ENCODE measurements at places on chromosomes 11 and 22.

DNA sequence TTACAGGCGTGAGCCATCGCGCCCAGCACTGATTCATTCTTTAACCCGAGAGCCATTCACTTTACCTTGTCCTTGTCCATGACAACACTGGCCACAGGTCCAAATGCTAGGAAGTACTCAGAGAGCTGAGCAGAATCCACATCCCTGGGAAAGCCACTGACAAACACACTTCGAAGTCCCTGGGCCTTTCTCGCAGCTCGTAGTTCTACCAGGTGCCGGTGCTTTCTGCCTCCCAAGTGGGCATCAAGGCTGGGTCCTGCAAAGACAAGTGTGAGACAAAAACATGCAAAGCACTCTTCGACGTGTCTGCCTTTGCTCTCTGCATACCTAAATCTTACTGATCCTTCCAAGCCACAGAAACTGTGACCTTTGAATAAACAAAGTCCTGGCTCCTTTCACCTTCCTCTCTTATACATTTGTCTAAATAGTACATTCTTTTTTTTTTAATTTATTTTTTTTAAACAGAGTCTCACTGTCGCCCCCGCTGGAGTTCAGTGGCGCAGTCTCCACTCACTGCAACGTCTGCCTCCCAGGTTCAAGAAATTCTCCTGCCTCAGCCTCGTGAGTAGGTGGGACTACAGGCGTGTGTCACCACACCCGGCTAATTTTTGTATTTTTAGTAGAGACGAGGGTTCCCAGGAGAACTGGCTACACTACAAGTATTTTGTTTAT is 2.2 kb downstream of the TUT1 start:
- DNase-seq, result peak; percentile 40

DNA sequence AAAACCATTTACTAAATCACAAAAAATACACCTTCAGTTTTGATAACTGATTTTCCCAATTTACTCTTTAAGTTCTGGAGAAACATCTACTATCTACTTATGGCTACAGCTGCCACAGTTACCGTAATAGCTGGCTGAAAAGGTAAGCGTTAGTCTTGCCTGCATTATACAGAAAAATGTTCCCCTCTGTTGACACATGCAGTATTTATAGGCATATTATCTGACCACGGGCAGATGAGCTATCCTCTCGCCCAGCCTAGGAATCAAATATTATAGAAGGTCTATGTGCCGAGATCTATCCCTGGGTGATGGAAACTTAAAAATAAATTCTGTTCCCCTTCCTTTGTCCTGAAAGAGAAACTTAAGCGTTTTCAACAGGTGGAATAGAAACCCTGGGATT is 283.8 kb downstream of the CADM1 start:
- no peak for DNase-seq

GRCh38 chr11:98565311-98565710 is 455.4 kb upstream of the CNTN5 start:
- DNase-seq, result no peak

- no peak for DNase-seq
These were observed 925.7 kb upstream of the CCDC90B start for GRCh38 chr11:84211896-84212295.

GRCh38 chr11:118757876-118758399 is 33.0 kb downstream of the DDX6 start:
- no peak for DNase-seq

DNA sequence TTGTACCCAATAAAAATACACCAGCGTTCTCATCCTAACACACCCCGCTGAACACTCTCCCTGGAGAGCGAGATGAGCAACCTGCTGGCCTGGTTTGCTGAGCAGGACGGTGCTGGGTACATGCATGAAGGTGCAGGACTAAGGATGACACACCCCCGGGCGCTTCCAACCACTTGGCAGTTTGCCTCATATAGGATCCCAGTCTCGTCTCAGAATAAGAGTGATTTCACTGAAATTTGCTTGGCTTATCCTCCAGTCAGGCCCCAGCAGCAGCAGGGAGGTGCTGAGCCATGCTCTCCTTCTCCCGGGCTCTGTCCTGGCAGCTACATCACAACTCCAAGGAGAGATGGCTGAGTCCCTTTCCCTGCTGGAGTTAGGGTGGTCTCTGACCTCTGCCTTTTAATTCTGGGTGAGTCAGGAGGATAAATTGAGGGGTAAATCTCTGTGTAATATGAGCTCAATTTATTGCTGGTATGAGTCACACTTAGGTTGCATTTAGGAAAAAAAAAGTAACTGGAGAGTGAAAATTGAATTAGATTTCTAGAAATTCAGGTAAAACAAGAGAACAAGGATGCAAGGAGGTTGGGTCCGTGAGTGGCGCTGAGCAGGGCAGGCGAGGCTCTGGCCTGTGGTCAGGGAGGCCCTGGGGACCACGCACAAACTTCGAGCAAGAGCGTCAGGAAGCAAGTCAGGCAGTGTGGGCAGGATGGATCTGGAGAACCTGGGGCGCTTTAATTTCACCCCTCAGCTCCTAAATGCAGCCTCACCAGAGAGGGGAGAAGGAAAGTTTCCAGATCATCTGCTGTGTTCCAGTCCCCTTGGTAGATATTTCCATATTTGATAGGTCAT is 974.0 kb downstream of the TBC1D22A start:
- DNase-seq, result no peak

- no peak for DNase-seq
These were observed 39.7 kb downstream of the ACAT1 start for GRCh38 chr11:108160970-108161566.

DNA sequence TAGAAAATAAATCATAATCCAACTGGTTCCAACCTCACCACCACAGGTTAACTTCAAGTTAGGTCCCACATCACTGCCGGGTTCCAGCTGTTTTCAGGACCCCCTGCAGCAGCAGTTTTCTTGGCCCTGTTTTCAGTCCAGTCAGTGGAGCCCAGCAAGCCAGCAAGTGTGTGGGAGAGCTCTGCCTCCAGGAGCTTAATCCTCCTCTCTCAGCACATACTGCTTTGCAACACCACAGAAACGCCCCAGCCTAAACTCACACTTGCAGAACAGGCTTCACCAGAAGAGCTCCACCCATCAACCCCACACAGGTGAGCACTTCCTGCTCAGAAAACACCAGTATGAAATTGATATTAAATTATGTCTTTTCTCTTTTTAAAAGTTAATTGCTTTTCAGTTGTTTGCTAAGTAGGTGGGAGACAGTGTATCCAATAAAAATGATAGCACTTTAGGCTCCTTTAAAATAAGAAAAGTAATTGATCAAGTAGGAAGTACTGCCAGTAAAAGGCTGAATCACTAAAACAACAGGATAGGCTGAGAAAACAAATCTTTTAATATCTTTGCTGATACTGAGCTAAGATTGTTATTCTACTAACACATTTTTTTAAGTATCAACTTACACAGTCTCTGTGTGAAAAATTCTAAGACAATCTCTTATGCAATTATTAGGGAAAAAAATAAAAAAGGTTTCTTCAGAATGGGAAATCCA is 81.5 kb upstream of the TP53AIP1 start:
- DNase-seq, result no peak

- DNase-seq, result no peak
These were observed 553 bp upstream of the USP47 start for GRCh38 chr11:11841116-11841722.

- DNase-seq, result no peak
These were observed 18.0 kb upstream of the BID start for GRCh38 chr22:17792299-17792698.

- no peak for DNase-seq
These were observed 3.2 kb upstream of the APOA5 start for GRCh38 chr11:116794851-116795250.

GRCh38 chr11:11841723-11842420 is at the start of gene USP47:
TSS of gene USP47 (plus strand) at chr11:11841972. CDS start at chr11:11842186, 214 bp downstream.
- peak; percentile 93 for DNase-seq

- DNase-seq, result no peak
These were observed 28.8 kb downstream of the IGLL5 start for GRCh38 chr22:22916215-22916951.

DNA sequence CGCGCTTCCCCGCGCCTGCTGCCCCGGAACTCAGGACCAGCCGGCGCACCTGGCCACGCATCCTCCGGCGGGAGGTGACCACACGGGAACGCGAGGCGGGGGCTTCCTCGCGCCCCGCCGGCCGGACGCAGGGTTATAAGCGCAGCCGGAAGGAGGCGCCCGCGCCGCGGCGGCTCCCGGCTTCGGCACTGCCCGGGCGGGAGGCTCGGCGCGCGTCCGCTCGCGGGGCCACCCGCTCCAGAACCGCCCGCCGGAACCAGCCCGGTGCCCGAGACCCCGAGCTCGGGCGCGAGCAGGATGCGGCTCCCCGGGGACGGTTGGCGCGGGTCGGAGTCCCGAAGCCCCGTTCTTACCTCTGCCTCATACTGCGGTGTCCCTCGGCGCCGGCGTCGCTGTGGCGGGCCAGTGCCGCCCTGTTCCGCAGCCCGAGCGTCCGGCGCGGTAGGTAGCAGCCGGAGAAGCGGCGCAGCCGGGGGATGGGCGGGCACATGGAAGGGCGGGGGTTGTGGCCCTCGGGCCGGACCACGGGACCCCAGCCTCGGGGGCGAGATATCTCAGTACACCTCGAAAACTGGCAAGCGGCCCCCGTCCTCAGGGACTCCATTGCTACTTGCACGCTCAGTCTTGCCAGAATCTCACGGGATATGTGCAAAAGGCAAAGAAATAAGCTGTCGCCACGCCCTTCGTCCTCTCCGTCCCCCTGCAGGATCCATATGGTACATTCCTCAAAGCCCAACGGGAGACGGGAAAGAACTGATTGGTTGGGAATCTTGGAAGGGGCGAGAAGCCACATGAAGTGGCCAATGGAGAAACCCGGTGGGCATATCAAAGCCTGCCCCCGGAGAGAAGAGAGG is 23.1 kb downstream of the MICAL3 start:
- DNase-seq, result peak; percentile 82

GRCh38 chr11:46295312-46296058 is 18.0 kb downstream of the CREB3L1 start:
- peak; percentile 78 for DNase-seq

- DNase-seq, result peak; percentile 6
These were observed 52.2 kb downstream of the ANO5 start for GRCh38 chr11:22244986-22245592.

DNA sequence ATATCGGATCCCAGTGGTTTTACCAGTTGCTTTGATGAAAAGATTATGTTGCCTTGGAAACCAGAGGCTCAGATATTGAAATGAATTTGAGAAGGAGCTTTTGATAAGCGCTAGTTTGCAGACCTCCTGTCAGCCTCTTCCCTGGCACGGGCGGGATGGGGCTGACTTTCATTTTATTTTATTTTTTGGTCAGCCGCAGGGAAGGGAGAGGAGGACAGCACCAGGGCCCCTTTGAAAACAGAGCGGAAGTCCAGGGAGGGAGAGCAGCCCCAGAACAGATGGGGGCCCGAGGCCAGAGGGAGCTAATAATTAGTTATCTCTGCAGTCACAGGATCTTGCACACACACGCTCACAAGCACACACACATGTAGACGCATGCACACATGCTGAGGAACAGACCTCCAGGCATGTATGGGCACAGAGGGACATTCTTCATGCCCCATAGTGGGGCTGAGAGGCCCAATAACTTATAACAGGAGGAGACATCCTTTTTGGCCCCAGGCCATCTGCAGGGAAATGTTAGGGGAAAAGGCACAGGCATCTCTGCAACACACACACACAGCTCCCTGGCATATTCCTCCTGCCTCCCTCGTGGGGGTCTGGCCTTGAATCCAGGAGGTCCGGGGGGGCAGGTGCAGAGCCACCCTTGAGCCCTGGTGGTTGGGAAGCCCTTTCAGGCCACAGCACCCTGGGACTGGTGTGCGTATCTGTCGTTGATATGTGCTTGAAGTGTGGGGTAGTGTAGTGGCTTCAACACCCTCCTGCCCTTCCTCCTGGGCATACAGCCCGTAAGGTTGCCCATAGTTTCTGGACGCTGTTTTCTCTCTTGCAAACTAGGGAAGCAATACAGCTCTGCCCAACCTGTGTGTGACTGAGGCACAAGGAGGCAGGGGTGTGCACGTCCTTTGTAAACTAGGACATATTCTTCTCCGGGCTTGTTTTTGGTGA is 117.3 kb downstream of the CEP164 start:
- no peak for DNase-seq

GRCh38 chr11:15941206-15941770 is 415.1 kb downstream of the SOX6 start:
- DNase-seq, result no peak

DNA sequence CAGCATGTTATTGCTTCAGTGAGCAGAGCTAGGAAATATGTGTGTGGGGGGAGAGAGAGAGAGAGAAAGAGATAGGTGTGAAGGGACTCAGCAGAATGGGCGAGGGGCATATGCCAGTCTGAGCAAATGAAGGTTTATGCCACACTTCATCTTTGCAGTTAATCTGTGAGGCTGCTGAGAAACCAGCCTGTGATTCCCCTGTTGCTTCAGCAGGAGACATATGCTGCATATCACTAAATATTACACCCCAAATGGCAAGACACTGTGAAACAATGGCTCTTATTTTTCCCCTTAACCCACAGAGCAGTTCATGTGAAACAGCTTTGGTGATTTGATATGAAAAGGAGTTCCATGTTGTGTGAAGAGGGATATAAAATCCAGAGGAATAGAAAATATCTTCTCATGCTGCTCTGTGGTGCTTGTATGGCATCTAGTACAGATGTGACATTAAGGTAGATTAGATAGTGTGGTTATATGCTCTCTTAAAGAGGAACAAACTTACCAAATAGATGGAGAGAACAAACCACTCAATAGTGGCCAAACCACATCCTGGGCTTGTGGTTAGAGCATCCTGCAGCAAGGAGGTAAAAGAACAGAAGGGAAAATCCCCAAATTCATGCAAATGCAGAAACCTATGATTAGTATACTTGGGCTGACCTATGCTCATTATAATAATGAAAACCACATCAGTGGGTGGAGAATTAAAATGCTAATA is 864.2 kb downstream of the FAM181B start:
- peak; percentile 84 for DNase-seq

DNA sequence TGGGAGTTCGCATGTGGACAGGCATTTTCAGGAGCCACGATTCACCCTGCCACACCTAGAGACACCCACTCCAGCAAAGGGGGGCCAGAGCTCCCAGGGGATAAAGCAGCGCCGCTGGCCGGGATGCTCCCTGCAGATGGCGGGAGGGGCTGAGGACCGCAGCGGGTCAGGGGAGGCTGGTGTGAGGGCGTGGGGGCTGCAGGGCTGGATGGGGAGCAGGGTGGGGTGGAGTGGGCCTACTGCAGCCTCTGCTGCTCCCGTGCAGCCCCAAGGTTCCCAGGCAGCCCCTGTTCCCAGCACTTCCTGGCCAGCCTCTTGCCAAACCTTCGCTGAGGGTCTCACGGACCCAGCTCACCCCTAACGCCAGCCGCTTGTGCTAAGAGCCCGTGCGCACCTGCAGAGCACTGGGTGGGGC is 13.0 kb downstream of the MUC5B start:
- DNase-seq, result no peak
